Stimulated activated CD8-positive, alpha-beta memory T cell treated with anti-CD3 and anti-CD28 coated beads, Interleukin-4, amount 100 ng/mL, for 24 hours (primary cell): ENCODE measurements at places on chromosomes 3 and 15.

GRCh38 chr3:58560771-58561311, 16.4 kb downstream of the FAM107A start:
- no peak for DNase-seq

GRCh38 chr3:41874022-41874421, 87.9 kb downstream of the ULK4 start:
- no peak for DNase-seq

DNA sequence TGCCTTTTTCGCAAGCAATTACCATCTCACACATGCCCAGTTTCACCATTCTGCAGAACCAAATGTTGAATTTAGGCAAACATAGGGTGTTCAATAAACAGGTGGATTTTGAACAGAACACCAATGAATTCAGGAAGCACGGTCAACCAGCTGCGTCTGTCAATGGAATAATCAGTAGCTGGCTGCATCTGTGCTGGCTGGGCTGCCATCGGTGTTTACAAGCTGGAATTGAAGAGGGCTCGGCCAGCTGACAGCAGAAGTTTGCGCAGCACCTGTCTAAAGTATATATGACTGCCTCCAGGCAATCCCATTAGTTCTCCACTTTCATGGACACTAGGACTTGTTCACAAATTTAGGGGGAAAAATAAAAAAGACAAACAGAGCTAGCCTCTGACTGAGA, 996.4 kb upstream of the CFAP20DC start:
- DNase-seq, result no peak

DNA sequence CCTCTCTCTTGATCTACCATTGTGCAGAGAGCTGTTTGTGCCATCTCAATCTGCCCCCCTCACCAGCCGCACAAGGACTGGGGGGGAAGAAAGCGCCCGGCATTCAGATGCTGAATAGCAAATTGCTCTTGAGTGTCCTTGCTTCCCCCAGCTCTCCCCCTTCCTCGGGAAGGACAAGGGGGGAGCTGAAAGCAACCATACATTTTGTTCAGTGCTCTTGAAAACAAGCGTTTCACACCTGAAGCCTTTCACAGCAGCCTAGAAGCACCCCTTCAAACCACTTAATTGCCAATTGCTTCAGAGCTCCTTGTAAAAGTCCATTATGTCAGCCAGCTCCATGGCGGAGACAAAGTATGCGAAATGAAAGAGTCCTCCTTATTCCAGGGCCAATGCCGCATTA, 540.1 kb downstream of the NR2F2 start:
- no peak for DNase-seq

DNA sequence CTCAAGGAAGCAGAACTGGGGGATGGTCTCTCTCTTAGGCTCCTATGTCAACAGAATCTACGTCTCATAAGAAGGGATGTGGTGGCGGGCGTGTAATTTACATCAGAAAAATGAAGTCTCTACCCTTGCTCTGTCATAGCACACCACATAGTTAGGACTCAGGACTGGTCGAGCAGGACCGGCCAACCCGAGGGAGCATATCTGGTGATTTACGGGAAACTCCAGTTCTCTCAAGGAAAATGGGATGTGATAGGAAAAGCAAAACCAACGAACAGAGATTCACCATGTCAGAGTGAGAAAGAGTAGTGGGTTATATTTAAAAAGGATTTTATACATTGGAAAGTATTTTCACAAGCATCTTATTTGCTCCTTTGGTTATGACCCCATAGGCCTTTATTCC, 54.7 kb downstream of the IGF2BP2 start:
- DNase-seq, result no peak

- no peak for DNase-seq
These were observed 49.7 kb downstream of the CGGBP1 start for GRCh38 chr3:88009066-88009465.

DNA sequence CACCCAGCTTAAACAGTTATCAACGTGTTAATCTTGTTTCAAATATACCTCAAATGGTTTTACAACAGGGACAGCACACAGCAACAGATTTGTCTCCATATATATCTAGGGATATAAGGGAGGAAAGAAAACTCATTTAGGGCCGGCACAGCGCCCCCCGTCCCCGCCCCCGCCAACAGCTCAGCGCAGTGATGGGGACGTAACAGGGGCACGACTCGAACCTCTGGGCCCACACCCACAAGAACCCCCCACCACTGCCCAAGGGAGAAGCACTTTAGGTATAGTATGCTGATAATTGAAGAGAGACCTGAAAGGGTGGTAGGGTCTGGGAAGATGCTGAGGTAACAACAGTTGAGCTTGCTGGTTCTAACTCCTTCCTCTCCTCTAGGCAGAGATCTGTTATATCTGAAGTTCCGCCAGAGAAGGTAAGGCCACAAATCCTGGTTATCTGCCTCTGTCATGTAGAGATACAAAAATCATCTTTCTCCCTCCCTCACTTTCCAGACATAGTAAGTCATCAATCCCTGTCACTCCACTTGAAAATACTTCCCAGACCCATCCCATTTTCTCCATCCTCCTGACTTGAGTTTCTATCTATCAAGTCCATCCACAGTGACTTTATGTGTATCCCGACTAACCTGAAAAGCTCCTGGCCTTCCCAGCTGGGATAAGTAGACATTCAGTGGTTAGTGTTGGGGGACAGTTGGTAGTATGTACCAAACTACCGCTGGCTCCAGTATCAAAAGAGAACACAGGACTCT, 126.9 kb downstream of the PDZRN3 start:
- DNase-seq, result no peak

GRCh38 chr3:158769549-158769948, 32.3 kb upstream of the MFSD1 start:
- no peak for DNase-seq

DNA sequence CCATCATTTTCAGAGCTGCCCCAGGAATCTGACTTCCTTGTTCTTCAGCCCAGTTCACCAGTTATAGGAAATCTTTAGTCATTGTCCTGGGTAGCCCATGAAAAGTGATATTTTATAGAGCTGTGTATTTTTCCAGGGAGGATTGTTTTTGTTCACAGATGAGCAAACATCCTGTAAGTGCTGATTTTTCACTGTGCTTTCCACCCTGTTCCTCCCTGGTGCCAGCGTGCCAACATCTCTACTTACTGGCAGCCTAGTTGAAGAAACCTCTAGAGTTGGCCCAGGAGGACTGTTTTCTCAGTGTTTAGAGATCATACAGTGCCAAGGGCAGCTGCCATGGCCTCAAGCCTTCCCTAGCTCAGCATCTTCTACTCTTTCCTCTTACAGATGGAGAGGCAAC, 41.3 kb downstream of the ST6GAL1 start:
- no peak for DNase-seq

DNA sequence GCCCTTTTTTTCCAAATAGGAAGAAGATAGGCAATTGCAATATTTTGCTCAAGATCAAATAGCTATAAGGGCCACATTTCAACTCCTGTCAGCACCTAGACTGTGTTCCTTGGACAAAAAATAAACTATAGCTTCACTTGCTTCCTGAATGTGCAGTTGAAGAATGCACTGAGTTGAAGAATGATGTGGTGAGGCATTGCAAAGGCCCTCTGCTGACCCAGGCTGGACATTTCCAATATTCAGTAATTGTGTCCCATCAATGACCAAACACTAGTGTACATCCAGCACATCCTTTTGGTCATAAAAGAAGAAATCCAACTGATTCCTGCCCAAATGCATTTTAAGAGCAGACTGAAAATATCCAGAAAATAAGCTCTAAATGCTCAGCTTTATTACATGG, 424.8 kb upstream of the TGFBR2 start:
- no peak for DNase-seq

- no peak for DNase-seq
These were observed 7.0 kb upstream of the RFT1 start for GRCh38 chr3:53137221-53137620.

DNA sequence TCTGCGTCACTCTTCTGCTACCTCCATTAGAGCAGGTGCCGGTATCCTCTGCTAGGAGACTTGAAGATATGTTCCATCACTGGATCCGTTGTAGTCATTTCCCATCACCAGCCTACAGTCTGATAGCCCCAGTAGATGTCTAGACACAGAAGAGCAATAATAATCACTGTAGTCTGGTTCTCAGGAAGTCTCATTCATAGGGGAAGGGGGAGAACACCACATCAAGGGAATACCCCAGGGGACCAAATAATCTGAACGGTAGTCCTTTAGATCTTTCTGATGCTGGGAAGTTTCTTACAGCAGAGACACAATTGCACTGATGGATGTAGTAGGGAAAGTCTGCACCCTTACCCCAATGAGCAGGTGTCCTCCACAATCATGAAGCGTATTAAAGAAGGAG, 595.0 kb downstream of the EPHA3 start:
- no peak for DNase-seq

DNA sequence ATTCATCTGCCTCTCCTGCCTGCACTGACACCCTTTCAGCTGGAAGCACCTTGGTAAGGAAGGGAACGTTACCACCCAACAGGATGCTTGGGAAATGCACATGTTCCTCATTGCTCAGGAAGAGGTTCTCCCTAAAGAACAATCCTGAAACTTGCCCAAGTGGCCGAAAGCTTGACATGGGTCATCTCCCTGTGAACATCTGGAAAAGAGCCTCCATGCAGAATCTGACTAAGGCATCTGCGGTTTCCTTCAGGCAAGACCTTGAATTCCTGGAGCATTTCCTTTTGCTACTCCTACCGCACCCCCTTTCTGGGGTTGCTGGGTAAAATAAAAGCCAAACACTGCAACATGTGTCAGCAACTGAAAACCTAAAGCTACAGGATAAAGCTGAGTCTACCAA, 68.7 kb upstream of the SNRK start:
- no peak for DNase-seq

DNA sequence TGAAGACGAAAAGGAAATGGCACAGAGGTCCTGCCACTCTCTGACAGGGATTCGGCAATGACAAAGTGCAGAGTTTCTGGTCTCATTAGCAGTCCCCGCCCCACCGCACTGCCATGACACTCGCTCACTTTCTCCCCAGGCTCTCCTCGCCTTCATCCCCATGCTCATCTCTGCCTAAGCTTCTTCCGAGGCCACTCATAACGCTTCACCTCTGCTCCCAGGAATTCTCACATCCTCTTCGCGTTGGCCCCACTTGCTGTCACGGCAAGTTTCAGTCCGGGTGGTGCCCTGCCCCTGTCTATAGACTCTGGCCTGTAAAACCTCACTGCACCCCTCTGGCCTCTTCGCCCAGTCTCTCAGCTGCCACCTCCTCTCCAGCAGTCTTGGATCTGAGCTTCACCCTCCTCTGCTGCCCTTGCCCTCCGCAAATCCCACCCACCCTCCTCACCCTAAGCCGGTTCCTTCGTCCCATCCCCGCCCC, 654 bp downstream of the RUBCN start:
- DNase-seq, result peak; percentile 32

DNA sequence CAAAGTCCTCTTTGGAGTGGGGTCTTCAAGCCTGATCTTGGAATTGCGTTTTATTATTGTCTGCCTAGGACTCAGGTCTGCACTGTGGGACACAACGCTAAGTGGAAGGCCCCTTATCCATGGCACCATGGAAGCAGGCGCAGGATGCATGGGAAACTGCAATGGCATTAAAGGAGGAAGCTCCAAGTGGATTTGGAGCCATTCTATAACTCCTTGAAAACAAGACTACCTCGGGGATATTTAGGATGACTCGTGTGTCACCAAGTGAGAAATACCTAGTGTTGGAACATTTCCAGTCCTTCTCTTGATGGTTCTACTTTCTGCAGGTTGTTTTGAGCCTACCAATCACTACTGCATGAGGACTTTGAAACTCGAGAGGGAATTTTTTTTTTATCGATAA, 126.6 kb upstream of the ZBED2 start:
- DNase-seq, result no peak

GRCh38 chr15:60672400-60672799, 193.5 kb upstream of the ICE2 start:
- DNase-seq, result no peak

DNA sequence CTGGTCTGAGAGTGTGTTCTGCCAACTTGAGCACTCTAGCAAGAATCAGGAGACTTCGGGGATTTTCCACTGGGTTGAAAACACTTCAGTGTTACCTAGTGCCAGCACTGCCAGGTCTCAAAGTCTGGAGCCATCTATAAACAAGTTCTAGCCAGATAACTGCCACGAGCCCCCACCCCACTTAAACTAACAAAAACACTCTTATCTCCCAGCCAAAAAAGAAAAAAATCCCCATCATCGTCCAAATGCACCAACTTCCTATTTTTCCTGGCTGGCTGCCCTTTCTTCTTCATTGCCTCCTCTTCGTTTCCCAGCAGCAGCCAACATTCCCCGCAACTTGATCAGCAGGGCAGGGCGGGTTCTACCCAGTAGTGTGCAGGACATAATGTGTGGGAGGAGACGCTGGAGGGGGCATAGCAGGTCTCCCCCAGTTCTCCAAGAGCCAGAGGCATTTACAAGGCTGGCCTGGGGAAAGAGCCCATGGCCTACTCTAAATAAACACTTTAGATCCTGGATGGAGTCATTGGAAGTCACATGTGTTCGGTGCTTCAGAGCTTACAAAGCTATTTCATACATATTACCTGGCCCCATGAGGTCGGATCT, 29.5 kb downstream of the C2CD4B start:
- DNase-seq, result no peak

GRCh38 chr3:143294188-143294587, 174.6 kb downstream of the CHST2 start:
- no peak for DNase-seq
